ENCODE measurements at places on chromosomes 4 and X. TPM values are rescaled to one million over a fixed set of nuclear protein-coding genes. Genes with fewer than 3 reads are reported as not detected.

Gene SLC4A4
- total RNA-seq = 2.4 TPM

Gene TRIM61
- total RNA-seq = 2.5 TPM

Gene FOXP3
- total RNA-seq = not detected

Gene BRCC3
- 17.4 TPM for total RNA-seq

Gene NMU
- total RNA-seq = not detected

Gene CAPN6
- total RNA-seq = not detected

DNA sequence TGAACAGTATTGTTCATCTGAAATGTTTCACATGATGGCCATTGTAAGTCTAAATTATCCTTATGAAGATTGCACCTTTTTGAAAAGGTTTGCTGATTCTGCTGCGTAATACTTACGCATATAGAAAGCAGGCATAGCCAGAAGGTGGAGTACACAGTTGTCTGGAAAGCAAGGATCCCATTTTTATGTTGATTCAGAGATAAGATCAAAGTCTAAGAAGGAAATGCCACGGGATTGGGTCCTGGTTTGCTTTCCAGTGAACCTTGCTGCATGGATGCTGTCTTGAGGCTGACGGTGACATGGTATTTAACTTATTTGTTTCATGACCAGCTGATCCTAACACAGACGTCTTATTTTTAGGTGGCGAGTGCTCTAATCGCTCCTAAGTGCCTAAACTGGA is 15.5 kb downstream of the MAGEA9B start:
- no peak for DNase-seq

DNA sequence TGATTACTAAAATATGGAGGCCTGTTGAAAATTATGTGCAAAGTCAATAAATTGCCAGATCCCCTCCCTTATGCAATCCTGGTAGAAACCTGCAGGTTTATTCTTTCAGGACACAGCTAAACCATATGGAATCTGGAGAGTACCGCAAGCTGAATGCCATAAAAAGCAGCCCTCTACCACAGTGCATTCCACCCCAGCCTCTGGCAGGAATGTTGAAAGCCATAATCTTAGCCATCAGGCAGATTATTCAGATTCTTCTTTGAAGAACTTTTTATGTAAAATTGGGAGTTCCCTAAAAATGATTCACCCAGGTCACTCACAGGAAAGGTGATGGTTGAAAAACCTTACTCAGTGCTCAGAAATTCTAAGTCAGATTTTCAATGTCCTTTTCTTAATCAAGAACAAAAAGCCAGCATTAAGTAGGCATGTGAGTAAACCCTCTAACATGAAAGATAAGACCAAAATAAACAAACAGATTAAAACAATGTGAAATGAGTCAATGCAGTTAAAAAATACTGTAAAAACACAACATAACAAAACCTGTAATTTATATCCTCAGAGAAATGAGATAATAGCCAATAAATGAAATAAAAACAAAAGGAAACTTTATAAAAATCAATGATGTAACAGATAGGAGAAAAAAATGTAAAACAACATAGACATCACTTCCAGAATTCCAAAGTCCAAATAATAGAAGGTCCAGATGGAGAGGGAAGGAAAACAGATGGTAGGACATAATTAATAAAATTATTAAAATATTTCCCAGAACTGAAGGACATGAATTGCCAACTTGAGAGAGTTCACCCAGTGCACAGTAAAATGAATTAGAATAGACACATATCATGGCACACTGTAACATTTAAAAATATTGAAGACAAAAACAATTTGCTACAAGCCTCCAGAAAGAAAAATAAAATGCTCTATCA is 226.9 kb downstream of the FSTL5 start:
- DNase-seq = peak; percentile 25

DNA sequence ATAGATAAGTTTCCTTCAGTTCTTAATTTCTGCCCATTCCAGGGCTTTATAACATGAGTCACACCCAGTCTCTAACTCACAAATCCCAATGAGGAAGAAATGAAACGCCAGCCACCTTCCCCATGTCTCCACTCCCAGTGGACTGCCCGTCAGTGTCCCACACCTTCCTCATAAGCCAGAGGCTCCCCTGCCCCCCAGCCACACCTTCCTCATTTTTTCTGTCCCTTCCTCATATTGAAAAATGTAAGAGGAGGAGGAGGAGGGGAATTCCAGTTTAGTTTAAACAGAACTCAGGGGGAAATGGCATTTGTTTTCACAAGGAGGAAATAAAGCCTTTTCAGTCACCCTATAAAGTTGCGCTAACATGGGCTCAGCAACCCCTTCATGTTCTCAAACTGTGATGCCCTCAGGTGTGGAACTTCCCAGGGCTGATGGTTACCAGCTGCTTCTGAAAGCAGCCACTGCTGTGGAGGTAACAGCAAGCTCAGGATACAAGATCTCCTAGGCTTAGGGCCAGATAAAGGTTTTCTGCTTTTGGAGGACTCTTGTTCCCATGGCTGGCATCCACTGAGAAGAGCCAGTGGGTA is 97.8 kb downstream of the PARM1 start:
- no peak for DNase-seq

GRCh38 chr4:41791557-41791956 is 43.0 kb upstream of the PHOX2B start:
- DNase-seq = no peak

GRCh38 chrX:149004936-149005335 is 500.2 kb downstream of the IDS start:
- no peak for DNase-seq

- DNase-seq = no peak
These were observed 468.5 kb upstream of the FTHL17 start for GRCh38 chrX:31540313-31540712.

DNA sequence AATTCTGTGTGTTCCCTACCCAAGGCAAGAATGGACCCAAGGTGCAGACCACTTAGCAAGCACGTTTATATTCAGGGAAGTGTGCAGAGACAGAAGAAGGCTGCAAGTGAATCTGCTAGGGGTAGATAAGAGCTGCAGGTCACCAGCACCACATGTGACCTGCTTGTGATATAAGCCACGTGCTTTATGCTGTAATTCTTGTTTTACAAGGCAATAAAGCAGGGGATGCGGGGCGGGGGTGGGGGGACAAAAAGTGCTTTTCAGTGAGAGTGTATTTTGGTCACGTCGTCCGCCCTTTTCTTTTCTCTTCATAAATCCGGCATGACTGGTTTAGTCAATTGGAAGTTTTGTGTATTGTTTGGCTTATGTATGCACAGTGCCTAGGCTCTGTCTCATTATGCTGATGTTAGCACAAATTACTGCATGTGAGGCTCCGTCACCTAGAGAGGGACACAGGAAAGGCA is 192.7 kb downstream of the RBMX2 start:
- DNase-seq = no peak

- peak; percentile 43 for DNase-seq
These were observed 28.1 kb downstream of the LGI2 start for GRCh38 chr4:25002681-25003080.

GRCh38 chr4:17093481-17093880 is 195.0 kb upstream of the LDB2 start:
- DNase-seq = no peak

GRCh38 chrX:47611926-47612325 is 7.7 kb downstream of the SYN1 start:
- DNase-seq = no peak

DNA sequence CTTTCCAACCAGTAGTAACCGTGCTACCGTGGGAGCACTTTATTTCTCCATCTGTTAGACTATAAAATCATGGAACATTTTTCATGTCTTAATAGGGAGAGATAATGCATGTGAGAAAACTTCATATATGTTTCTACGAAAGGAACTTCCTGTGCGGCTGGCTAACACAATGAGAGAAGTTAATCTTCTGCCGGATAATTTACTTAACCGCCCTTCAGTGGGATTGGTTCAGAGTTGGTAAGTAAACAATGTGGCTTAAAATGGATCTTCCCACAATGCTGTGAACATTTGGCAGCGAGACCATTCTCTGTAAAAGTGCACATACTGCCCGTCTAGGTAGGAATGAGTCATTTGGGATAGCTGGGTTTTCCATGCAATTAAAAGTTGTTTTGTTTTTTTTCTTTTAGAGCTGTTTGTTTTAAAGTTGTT is 29.6 kb downstream of the PDK3 start:
- DNase-seq = peak; percentile 65

DNA sequence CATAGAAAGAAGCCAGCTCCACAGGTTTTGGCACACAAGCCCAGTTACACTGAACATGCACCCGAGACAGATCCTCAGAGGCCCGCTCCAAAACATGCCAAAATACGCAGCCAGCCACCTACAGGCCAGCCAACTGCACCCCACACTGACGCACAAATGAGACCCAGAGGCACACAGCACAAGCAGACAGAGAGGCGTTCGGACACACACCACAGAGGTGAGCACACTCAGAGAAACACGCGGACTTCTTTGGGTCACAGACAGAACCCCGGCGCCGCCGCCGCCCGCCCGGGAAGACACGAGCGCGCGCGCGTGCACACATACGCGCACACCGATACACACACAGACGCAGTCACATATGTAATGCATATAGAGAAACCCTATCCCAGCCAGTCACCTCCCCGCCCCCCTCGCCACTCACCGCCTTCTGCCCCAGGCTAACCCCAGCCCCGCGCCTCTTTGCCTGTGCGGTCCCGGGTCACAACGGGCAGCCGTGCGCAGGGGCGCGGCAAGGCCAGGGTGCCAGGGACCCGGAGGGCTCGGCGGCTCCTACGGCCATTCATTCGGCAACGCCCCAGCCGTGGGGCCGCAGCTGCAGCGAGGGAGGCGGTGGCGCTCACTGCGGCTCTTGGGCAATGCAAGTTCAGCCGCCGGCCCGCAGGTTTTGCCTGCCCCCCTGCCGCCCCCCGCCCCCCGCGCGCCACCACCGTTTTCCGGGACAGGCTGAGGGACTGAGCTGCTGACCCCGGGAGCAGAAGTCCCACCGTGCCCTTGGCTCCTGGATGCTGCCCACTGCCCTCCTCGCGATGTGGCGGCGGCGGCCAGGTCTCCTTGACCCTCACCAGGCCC is 553 bp downstream of the SEPTIN6 start:
- peak; percentile 53 for DNase-seq

- DNase-seq = peak; percentile 4
These were observed 72.4 kb upstream of the KLHL13 start for GRCh38 chrX:118189000-118189399.

DNA sequence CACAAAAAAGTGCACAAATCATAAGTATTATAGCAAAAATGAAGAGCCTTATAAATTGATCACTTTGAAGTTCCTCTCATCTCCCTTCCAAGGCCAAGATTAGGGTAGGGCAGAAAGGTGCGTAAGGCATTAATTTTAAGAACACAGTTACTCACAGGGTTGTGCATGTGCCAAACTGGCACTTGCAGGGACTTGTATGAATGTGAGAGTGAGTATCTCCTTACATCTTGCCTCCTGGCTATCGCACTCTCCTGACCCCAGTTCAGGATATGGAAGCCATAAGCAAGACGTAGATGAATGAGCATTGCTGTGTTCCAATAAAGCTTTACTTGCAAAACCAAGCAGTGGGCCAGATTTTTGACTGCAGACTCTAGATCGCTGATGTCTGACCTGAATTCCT is 510.1 kb upstream of the AADAT start:
- DNase-seq = no peak

Measured in fibroblast of the aortic adventitia (primary cell).